Stimulated activated CD8-positive, alpha-beta memory T cell treated with anti-CD3 and anti-CD28 coated beads, Interleukin-15, amount 100 ng/mL, for 4 hours (primary cell): ENCODE measurements at places on chromosomes 2 and 18.

DNA sequence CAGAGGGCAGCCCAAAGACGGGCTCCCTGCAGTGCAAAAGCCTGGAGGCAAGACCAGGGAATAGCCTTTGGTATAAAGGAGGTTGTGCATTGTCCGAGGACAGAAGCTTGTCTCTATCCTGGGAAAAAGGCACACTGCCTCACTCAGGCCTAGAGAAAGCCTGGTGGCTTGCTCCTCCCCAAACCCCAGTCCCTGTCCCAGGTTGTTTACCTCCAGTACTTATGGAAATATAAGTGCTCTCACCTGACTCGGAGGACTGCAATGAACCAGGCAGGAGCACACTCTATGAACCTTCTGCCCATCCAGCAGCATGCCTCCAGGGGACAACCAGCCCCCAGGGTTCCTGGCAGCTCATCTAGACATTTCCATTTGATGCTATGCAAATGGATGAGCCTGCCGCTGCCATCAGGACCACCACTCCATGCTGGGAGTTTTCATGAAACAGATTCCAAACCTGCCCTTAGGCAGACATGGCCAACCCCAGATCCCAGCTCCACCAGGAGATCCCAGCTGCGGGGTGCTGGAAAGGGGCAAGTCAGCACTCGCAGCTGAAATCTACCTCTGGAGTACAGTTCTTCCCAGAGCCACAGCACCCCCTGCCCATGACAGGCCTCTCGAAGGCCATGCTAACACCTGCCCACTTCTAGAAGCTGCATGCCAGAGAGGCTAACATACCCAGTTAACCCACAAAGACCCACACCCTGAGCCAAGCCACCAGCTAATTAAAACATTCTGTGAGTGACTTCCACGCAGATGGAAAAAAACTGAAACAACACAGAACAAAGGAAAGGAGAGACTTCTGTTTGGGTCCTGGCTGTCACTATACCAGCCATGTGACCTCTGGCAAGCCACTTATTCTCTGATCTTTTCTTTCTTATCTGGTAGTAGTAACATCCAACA lies 101.7 kb downstream of the TTC32 start:
- DNase-seq: no peak

DNA sequence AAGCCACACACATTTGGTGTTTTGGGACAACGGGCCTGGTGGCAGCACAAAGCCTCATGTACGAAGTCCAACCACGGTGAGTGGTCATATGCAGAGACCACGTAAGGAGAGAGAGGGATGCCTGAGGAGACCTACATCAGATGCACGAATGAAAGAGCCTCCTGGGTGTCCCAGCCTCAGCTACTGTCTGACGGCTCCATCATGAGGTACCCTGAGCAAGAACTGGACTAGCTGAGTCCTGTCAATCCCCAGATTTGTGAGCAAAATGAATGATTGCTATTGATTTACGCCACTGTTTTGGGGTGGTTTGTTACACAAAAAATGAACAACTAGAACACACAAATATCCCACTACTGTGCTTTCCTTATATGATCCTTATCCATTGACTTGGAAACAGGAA lies 275.7 kb upstream of the KYNU start:
- no peak for DNase-seq

DNA sequence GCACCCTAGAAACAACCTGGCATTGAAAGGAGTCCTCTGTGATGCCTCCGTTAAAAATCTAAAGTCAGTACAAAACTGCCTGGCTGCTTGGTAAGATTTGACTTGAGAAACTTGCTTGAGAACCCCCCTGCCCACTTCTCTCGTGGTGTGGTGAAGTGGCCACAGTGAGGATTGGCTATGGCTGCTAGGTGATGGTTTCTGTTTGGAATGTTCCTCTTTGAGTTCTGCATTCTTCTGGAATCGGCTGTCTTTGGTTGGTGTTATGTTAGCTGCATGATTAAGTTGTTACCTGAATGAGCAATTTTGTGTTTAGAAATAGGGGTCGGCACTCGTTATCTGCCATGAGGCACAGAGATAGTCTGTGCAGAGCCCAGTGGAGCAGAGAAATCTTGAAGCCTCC lies 21.7 kb upstream of the SAG start:
- DNase-seq: no peak

DNA sequence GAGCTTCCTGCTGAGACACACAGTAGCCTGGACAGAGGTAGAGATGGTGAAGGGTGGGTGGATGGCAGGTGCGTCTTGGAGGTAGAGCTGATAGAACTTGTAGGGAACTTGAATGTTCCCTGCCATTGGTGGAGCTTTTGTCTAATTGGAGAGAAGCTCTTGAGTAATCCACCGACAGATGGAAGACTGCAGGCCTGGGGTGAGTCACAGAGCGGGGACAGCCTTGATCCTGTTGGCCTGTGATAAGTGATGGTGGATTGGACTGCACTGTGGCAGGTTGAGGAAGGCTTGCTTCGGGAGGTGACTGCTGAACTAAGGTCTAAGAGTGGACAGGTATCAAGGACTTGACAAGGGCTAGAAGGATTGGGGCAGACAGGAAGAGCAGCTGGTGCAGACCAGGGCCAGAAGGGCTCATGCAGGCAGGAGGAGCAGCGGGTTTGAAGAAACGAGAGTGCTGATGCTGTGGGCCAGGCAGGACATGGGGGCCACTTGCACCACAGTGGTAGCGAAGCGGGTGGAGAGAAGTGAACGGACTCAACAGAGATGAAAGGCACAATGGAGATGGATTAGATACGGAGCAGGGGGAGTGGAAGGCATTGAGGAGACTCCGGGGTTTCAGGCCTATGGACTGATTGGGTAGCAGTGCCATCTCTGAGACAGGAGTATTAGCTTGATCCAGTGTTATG lies 16.3 kb downstream of the CABLES1 start:
- DNase-seq: no peak

- DNase-seq: no peak
These were observed 22.2 kb upstream of the POMC start for GRCh38 chr2:25190536-25190935.

DNA sequence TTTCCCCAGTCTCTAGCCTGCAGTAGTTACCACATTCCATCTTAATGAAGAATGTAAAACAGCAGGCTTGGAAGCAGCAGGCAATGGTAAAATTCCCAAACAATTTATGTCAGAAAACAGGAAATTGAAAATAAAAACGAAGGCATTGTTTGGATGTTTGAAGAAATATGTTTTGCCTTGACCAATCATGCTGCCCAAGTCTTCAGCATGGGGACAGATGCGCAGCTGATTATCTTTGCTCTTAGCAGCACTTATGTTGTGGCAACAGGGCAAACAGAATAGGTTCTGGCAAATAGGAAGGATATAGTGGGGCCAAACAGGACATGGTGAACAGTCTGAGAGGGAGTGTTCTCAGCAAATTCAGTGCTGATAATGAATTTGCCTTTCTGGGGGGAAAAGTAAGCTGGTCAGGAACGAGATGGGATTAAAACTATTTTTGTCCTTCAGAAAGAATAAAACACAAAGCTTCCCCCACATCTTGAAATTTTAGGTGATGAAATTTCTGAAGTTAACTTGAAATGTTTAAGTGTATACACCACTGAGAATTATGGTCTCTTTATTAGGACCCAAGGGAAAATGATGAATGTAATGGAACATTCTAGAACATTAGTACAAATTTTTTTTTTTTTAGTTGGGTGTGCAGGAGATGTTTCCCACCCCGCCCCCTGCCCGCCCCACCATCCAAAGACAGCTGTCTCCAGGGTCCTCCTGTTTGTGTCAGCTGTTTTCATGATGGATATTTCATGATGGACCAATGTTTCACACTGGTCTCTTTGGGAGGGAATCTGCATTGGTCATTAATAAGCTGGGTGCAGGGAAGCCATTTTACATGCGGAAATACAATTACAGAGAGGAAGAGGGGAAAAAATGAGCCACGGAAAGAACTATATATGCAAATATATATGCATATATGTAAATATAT lies 239.5 kb upstream of the REV1 start:
- DNase-seq: no peak

GRCh38 chr2:60954139-60954538 lies 63.4 kb upstream of the PEX13 start:
- no peak for DNase-seq

DNA sequence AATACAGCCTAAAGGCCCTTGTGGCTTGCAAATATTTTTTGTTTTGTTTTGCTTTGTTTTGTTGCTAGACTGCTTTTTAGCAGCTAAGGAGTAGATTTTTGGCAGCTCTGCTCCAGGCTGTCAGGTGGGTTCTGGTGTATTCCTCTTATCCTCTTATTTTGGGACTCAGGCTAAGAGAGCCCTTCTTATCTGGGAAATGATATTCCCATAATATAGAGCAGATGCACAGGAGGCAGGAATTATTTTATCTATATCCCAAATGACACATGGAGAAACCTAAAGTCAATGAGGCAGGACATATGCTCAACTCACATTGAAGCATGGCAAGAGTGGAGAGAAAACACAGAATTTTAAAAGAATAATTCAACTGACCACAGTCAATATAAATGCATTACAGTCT lies 369.6 kb downstream of the RIT2 start:
- DNase-seq: no peak

GRCh38 chr2:36696533-36696932 lies at the start of gene VIT:
VIT (plus strand) TSS chr2:36696707; CDS start chr2:36716371, 19,664 bp downstream.
- no peak for DNase-seq

- DNase-seq: no peak
These were observed 380.5 kb downstream of the DSEL start for GRCh38 chr18:67135981-67136380.

DNA sequence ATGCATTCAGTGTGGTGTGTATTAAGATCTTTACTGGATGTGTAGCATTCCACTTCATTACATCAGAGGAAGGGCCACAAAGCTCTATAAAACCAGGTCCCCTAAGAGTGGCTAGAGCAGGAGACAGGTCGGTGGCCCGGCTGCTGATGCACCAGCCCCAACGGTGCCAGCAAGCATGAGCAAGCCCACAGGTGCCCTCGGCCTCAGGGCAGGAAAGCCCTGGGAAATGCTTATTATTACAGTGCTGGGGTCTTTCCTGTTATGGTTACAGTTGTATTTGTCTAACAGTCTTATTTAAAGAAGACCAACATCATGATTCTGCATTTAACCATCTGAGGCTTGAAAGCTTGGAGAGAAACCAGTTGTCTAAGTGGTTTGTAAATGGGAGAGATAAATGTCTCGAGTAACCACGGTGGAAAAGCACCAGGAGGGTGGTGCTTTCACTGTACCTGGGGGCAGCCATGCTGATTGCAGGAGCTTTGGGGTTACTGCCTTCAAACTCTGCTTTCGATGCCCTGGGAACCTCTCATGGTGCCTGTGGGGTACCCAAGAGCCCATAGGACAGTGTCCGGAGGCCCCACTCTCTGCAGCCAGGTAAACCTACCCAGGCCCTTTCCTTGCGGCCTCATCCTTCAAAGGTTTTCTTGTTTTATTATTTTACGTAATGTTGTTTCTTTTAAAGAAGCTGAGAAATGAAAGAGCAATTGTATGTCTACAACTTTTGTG lies 133.1 kb downstream of the SH3RF3 start:
- no peak for DNase-seq

- DNase-seq: no peak
These were observed 524.6 kb upstream of the SETBP1 start for GRCh38 chr18:44156126-44156525.

GRCh38 chr2:176095421-176095820 lies 2.9 kb downstream of the HOXD13 start:
- no peak for DNase-seq

- no peak for DNase-seq
These were observed 406.1 kb upstream of the MEX3C start for GRCh38 chr18:51603551-51603950.

DNA sequence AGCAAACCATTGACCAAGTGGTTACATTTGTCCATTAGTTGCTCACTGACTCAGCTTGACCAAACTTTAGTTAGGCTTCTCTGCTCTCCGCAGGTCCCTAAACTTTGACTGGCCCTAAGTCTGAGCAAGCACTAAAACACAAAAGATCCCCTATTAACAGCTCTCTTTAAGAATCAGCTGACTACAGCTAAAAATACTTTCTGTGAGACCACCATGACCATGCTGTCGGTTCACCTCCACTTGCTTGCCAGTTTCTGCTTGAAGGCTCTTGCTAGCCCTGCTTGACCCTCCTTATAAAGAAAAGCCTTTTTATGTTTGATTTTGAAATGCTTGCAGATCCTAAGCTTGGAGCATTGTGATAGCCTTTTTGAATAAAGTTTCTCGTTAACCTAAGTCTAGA lies 40.4 kb upstream of the RIT2 start:
- no peak for DNase-seq

DNA sequence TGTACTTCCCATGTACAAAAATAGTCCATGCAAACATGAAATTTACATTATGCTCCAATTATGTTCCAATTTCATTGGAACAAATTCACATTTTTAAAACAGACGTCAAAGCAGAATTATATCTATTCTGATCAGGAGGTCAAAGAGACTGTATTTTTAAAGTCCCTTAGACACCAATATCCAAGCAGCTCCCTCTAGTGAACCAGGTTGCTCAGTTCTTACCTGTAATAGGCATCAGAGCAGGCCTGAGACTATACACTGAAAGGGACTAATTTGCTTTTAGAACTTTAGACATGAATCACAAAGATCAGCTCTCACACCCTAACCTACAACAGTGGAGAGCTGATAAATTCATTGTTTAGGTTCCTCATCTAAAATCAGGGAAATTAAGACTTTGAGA lies 273.9 kb downstream of the MBD2 start:
- DNase-seq: no peak

DNA sequence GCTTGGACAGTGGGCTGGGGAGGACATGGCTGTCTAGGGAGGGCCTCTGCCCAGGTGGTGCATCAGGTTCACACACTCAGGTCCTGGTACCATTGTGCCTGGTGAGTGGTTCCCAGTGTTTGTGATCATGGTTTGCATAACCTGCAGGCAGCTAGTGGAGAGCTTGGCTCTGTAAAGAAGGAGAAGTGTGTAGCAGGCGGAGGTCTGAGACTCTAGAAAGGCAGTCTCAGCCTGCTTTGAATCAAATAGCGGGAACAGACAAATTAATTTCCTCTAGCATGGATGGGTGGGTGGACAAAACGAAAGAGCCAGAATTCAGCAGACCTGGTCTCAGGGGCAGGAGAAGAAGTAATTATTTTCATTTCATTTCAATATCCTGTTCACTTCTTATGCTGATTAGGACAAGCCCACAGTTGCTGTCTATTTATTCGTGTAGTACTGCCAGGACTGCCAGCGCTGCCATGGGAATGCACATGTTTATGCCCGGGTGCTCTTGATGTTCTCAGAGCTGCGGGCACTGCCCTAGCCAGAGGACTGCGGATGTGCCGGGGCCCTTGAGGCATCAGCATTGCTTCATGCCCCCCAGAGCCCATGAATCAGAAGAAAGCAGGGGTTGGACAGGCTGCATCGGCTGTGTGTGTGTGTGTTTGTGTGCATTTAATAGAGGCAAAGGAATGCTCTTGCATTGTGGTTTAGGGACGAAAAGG lies 45.4 kb upstream of the DLX2 start:
- no peak for DNase-seq

DNA sequence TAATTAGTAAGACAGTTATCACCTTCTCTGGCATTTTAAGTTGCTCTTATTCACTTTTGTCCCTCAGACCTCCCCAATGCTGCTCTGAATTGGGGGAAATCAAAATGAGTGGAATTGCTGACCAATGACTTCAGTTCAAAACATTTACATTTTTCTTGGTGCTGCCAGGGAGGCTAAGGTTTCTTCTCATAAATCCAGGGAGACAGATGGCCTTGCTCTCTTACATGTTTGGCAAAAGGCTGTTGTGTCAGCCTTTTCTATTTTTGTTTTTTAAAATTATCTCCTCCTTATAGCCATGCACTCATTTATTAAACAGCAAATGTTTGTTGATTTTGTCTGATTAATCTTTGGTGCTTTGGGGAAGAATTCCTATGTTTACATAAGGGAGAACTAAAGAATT lies 82.0 kb downstream of the GALNT13 start:
- DNase-seq: no peak

- no peak for DNase-seq
These were observed 247.7 kb downstream of the ZNF385B start for GRCh38 chr2:179613701-179614100.
